NCI-H748 treated with DMSO at 0.1 percent for 48 hours (cell line): ENCODE measurements at places on chromosomes 5 and 9.

DNA sequence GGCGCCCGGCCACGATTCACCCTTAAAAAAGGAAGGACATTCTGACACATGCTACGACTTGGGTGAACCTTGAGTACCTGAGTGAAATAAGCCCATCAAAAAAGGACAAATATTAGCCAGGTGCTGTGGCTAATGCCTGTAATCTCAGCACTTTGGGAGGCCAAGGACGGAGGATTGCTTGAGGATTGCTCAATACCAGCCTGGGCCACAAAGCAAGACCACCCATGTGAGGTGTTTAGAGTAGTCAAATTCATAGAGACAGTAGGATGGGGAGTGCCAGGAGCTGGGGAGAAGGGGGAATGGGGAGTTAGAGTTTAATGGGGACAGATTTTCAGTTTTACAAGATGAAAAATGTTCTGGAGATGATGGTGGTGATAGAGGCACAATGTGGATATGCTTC lies 32.1 kb upstream of the IER5L start:
- no peak for DNase-seq

GRCh38 chr9:117835798-117836197 lies 131.6 kb downstream of the TLR4 start:
- DNase-seq, result no peak

GRCh38 chr5:108001222-108001621 lies 330.5 kb upstream of the EFNA5 start:
- DNase-seq, result no peak

DNA sequence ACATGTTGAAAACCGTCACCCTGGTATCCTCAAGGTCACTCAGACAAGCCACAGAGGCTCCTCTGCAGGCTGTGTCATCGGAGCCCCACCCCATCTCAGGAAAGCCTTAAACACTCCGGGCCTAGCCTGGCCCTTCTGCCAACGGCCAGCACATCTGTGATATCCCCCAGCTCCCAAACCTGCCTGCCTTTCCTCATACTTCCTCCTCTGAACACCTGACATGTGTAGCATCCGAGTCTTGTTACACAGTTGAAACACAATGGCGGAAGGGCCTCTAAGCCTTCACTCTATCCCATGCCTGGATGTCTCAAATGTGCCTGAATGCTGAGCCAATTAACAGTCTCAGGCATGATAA lies 32.9 kb upstream of the TGFBR1 start:
- no peak for DNase-seq

- no peak for DNase-seq
Measured at GRCh38 chr9:71506821-71507220, 261.5 kb downstream of the CEMIP2 start.

DNA sequence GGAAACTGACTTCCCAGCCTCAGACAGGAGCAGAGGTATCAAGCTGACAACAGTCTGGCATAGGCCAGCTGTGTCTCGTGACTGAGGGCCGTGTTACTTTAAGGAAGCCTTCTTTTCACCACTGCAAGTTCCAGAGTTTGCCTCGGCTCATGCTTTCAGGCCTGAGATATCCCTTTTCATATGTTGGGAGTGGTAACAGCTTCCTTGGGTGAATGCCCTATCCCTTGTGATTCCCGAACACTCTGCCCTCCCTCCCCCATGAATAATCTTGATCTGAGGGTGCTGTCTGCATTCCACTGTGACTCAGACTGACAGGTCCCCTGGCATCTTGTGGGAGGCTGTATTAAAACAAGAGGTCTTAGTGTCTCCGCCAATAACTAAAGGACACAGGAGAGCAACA lies 49.7 kb upstream of the ARL15 start:
- no peak for DNase-seq

DNA sequence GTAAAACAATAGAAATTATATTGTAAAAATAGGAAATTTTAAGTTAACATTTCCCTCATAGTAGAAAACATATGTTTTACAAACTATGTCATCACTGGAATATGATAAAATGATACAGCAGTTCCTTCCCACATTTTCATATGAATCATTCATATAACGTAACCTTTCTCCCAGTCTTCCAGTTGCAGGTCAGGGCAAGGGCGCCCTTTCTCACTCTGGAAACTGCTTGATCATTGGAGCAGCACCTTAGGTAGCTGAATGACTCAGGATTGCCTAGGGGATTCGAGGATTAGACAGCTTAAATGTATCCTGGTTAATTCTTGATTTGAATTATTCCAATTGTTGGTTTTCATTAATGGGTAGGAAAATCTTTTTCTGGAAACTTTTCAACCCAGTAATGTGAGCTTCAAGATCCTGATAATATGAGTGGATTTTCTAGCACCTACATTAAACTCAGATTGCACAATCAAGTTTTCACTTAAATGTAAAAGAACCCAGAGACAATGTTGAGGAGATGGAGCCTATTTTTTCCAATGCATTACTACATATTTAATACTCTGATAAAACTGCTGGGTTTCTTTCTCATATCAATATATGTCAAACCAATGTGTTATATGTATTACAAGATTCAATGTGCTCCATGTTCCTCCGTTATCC lies 32.6 kb upstream of the ANXA1 start:
- no peak for DNase-seq

DNA sequence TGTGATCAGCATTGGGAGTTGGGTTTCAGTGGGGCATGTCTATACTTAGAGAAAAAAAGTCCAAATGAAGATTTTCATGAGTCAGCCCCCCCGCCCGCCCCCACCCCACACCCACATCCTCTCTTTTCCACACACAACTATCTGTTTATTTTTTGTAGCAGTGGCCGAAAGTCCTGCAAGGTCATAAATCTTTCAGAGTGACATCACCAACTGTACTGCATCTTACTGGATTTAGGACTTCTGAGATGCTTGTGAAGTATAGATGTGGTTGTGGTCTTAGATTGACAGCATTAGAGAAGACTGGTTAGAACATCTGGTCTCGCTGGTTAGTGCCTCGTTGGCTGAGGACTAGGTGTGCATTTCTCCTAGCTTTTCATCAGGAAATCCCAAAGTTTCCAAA lies 7.3 kb upstream of the ROPN1L start:
- no peak for DNase-seq

GRCh38 chr5:12805165-12805698 lies 901.0 kb upstream of the CTNND2 start:
- DNase-seq, result no peak

DNA sequence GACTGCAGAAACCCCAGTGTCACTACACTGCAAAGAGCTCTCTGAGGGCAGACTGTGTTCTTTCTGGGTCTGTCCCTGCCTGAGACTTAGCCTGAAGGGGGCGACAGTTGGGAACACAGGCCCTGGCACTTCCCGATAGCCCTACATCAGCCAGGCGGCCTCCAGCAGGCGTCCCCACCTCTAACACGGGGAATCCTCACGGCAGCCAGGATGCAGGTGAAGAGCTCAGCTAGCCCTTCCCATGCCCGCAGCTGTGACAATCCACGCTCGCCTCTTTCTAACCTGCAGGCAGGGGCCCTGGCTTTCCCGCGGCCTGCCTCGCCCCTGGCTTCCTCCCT lies 5.9 kb downstream of the MED22 start:
- DNase-seq, result no peak

- DNase-seq, result no peak
Measured at GRCh38 chr5:123722451-123722850, 210.5 kb downstream of the CSNK1G3 start.

- DNase-seq, result no peak
Measured at GRCh38 chr5:169174923-169175322, 126.0 kb downstream of the SLIT3 start.

- DNase-seq, result no peak
Measured at GRCh38 chr9:98147582-98147981, 28.6 kb upstream of the TRIM14 start.

GRCh38 chr9:114450833-114451706 lies 54.2 kb downstream of the WHRN start:
- DNase-seq, result no peak

DNA sequence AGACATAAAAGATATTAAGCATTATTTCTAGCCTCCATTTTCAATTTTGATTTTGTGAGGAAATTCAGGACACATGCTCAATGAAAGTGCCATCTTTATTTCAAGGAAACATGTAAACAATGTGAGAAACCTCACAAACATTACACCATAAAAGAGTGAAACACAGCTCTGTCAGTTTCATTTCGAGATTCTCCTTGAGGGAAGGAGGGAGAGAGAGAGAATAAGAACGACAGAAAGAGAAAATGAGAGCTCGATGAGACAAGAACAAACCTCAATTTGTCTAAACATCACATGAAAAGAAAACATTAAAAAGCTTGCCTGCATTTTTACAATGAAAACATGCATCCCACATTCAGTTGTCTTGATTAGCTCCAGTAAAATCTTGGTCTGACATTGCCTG lies 553.5 kb upstream of the MEF2C start:
- no peak for DNase-seq

GRCh38 chr5:40447438-40447837 lies 232.3 kb upstream of the PTGER4 start:
- DNase-seq, result no peak

DNA sequence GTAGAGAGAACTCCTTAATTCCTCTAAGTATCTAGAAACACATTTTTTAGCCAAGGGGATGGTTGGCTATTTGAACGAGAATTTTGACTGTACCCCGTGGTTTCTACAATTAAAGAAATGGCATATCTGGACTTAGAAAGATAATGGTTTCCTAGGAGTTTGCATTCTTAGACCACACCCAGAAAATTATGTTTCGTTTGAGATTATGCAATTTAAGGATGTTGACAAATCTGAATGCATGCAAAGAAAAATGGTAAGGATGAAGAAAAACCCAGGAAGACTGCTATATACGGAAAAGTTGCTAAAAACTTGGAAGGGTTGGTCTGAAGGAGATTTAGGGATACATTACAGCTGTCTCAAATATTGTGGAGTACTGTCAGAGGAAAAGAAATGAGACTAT lies 538.5 kb upstream of the WWC1 start:
- DNase-seq, result no peak

DNA sequence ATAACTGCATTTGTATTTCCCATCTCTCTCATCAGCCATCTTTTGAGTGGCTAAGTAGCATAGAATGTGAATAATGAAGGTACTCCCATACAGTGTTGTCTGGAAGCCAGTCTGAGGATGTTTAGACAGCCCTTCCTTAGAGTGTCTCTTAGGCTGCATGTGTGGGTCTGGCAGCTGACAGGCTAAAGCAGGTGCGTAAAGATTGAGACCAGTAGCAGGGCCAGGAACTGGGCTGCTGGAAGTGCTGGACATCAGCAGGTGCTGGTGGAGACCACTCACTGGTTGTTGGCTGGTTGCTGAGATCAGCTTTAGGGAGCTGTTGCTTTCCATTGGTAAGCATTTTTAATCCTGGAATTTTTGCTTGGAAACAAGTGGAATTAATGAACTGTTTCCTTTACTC lies 197.5 kb downstream of the PCSK5 start:
- DNase-seq, result no peak

- no peak for DNase-seq
Measured at GRCh38 chr5:113122053-113122452, 145.5 kb downstream of the DCP2 start.

DNA sequence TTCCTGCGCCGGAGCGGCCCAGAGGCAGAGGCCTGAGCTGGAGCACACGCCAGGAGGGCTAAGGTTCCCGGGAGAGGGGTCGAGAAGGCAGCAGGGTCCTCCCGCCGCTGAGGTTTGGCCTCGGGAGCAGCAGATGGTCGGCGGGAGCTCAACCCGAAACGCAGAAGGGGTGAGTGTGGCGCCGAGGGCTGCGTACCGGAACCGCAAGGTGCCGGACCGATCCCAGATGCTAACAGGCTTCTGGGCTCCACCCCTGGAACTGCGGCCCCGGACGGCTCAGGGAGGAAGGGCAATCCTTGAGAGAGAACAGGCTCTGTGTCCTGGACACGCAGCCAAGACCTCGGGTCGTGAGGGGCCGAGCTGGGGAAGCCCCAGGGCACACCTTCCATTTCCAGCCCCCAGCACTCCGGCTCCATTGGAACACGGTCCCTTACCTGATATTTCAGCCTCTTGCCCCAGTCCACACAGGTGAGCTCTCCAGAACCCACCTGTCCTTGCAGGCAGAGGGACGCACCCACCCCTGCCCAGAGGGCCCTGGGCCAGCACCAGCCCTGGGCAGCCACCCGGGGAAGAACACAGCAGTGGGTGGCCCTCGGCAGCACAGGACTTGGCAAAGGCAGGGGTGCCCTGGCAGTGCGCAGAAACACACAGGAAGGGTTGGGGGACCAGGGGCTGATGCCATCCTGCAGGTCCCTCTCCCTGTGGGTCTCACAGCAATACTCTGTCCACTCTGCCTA lies 1.4 kb downstream of the LHX3 start:
- no peak for DNase-seq

GRCh38 chr5:123000731-123001130 lies 35.8 kb downstream of the PPIC start:
- DNase-seq, result peak; percentile 74

DNA sequence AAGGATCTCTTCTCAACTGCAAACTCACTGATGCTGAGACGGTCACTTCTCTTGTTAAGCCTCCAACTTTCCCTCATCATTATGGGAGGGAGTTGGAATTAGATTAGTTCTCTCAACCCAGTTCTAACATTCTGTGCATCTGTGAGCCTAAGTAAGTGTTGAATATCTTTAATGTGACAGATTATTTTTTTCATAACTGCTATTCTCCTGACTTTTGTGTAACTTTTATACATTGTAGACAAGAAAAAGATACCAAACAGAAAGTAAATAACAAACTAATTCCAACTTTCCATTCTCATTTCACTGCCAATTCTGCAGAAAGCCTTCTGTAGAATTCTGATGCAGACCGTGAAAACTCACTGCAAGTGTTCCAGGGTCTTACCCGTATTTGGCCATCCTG lies 813.5 kb downstream of the TLE4 start:
- DNase-seq, result no peak

DNA sequence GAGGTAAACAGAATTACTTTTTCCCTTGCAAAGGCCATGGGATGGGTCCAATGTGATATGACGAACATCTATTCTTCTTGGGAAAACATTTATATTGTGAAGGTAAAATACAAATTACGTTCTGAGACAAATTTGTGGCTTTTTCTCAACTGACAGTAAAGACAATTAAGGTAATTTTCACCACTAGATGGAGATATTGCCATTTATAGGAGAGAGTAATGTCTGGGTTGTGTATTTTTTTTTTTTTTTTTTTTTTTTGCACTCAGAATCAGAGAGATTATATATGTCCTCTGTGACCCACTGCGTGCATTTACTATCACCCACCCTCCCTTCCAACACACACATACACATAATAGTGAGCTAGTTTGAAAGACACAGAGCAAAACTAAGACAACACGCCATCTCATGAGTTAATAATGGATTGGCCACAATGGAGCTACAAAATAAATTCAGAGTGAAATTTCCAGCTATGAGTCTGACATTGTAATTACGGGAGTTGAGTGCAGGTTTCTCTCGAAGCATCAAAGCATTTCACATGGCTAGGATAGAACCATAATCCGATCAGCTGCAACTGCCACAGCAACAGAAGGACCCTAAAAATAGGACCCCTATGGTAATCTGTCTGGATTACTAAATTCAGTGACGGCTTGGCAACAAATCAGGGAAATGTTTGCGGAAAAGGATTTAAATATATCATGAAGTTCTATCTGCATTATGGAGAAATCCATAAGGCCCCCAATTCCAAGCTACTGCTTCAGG lies 49.2 kb downstream of the ANXA1 start:
- peak; percentile 58 for DNase-seq

GRCh38 chr9:121862371-121863332 lies 211.2 kb downstream of the DAB2IP start:
- no peak for DNase-seq

- DNase-seq, result no peak
Measured at GRCh38 chr5:122180863-122181548, 51.7 kb downstream of the ZNF474 start.
